ENCODE measurements at places on chromosomes 3 and 15. TPM values are rescaled to one million over a fixed set of nuclear protein-coding genes. Genes with fewer than 3 reads are reported as not detected.

- H3K36me3 ChIP-seq = peaks cover 2% of the 10 kb centered on the region
- no peaks in the 10 kb centered on the region for H3K4me1 ChIP-seq
- H3K4me3 ChIP-seq = no peak overlapping the region
- DNase-seq = no peak
- H3K27me3 ChIP-seq = no peaks in the 10 kb centered on the region
- no peak overlapping the region for H3K27ac ChIP-seq
These were observed 68.0 kb downstream of the FNDC3B start for GRCh38 chr3:172107403-172107802.

- H3K27me3 ChIP-seq = no peaks in the 10 kb centered on the region
- H3K27ac ChIP-seq = no peak overlapping the region
- DNase-seq = no peak
- no peak overlapping the region for H3K4me3 ChIP-seq
- no peaks in the 10 kb centered on the region for H3K4me1 ChIP-seq
- H3K36me3 ChIP-seq = peaks cover 5% of the 10 kb centered on the region
These were observed 6.5 kb downstream of the METTL6 start for GRCh38 chr3:15420871-15421270.

GRCh38 chr3:37700466-37701248 lies 161.0 kb upstream of the CTDSPL start:
- no peaks in the 10 kb centered on the region for H3K36me3 ChIP-seq
- H3K27ac ChIP-seq = no peak overlapping the region
- H3K4me3 ChIP-seq = no peak overlapping the region

DNA sequence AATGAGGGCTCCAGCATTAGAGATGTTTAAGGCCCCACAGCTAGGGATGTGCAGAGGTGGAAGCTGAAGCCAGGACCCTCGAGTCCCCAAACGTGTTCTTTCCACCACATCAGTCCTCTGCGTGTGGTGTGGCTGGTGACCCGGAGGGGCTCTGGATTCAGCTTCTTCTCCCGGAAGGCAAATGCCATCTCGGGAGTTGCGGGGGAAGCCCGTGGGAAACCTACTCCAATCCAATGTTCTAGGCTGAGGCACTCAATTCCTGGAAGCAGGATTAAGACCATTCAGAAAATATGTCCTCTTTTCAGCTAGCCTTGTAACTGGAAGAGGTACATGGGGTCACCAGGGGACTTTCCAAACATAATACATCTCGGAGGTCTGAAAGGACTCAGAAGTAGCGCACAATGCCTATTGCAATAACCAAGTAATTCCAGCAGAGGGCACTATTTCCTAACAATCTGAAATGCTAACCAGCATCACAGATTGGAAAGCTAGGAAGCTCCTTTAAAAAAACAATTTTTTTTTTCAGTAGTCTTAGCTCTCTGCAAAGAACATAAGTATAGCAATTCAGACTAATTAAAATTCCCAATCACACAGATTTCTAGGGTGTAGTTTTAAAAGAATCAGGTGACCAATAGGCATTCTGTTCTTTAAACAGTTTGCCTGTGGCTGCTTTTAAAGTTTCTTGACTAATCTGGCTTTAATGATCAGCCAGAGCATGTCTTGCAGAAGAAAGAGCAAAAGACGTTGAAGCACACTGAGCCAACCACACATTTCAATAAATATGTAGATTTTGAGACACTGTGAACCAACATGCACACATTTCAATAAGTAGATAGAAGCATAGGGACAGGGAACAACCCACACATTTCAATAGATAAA lies 36.1 kb downstream of the BNC1 start:
- H3K27ac ChIP-seq = no peak overlapping the region
- peak; percentile 37 for DNase-seq
- H3K4me1 ChIP-seq = no peaks in the 10 kb centered on the region
- no peaks in the 10 kb centered on the region for H3K36me3 ChIP-seq
- H3K27me3 ChIP-seq = no peaks in the 10 kb centered on the region

DNA sequence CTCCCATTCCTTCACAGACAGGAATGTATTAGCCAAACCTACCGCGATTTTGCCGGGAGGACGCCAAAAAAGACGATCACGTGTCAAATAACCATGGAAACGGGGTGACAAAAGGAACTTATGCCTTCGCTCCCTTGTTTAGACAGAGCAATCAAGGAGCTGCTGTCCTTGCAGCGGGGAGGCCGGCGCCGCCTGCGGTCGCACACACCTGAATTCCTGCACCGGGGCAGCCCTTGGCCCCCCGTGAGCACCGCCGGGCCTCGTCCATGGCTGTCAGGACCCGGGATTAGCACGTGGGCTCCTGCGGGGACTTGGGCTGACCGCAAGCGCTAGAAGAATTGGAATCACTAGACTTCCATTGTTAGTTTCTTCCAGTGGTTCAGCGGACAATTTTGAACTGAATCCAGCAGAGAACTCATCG lies 193.1 kb downstream of the SHQ1 start:
- H3K27me3 ChIP-seq = no peaks in the 10 kb centered on the region
- no peak overlapping the region for H3K27ac ChIP-seq
- DNase-seq = peak; percentile 45
- no peaks in the 10 kb centered on the region for H3K36me3 ChIP-seq

DNA sequence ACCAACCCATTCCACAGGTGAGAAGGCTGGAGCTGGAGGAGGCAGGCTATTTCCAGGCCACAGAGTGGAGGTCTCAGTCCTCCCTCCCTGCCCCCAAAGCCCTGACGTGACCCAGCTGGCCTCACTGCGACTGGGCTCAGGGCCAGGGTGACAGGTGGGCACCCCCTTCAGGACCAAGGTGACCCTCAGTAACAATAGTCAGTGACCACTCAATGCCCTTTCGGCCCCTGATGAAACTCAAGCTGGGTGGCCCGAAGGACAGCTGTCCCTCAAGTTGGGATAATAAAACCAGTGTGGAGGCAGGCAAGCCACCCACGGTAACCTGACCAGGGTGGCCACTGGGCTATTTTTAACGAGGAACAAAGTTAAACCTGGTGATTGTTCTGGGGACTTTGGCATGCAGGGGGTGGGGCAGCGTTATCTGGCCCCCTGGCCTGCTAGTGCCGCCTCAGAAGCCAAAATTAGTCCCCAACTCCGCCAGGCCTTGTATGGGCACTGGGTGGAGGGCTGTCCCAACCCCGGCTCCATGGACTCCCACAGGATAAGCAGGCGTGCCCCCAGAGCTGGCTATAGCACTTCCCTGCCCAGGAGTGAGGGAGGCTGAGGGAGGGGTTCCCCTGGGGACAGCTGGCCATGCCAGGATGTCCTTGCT lies 1.1 kb downstream of the TNNC1 start:
- no peak overlapping the region for H3K4me3 ChIP-seq
- H3K27ac ChIP-seq = no peak overlapping the region
- H3K4me1 ChIP-seq = peaks cover 22% of the 10 kb centered on the region
- DNase-seq = no peak
- no peaks in the 10 kb centered on the region for H3K27me3 ChIP-seq
- no peaks in the 10 kb centered on the region for H3K36me3 ChIP-seq

DNA sequence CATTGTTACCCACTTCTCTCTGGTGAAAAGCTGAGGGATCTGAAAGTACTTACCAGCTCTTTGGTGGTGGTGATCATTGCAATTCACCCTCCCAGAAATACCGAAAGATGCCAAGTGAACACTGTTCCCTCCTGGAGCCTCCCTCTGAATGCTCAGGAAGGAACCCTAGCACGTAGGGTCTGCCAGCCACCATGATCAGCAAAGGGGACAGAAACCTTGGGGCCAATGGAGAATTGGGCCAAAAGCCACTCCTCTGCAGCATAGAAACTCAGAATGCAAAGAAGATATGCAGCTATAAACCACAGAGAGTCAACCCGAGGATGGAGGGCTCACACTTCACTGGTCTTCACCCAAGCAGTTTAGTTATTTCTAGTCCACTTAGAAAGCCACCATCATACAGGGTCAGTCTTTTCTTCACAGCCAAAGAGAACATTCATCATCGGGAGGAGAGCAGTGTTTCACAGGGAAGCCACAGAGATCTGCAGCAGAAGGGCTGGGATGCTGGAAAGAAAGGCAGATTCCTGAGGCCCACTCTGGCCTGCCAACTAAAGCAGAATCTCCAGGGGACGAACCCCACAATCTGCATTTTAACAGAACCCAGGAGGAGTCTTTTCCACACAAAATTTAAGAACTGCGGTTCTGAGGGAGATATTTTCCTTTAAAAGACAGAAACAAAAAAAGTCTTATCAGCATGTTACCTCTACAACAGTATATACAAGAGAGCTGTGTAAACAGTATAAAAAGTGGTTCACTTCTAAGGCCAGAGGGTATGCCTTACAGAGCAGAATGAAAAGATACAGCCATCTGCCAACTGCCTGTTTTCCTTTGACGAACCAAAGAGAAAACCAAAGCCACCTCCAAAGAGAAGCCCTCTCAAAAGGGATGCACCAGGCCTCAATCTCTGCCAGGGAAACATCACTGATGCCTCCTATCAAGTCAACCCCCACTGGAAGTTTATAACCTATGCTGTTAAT lies 11.3 kb downstream of the TBC1D2B start:
- H3K4me3 ChIP-seq = no peak overlapping the region
- H3K27me3 ChIP-seq = no peaks in the 10 kb centered on the region
- peaks cover 47% of the 10 kb centered on the region for H3K4me1 ChIP-seq
- no peak for DNase-seq

- DNase-seq = no peak
- no peaks in the 10 kb centered on the region for H3K27me3 ChIP-seq
- no peaks in the 10 kb centered on the region for H3K36me3 ChIP-seq
- H3K4me3 ChIP-seq = no peak overlapping the region
These were observed 469.6 kb upstream of the DPPA4 start for GRCh38 chr3:109806929-109807328.

- H3K4me1 ChIP-seq = no peaks in the 10 kb centered on the region
- no peak overlapping the region for H3K27ac ChIP-seq
- H3K36me3 ChIP-seq = no peaks in the 10 kb centered on the region
- H3K4me3 ChIP-seq = no peak overlapping the region
These were observed 8.5 kb downstream of the CDCP1 start for GRCh38 chr3:45137656-45138181.

GRCh38 chr15:78950902-78951840 lies 6.3 kb upstream of the CTSH start:
- no peaks in the 10 kb centered on the region for H3K27me3 ChIP-seq
- H3K4me1 ChIP-seq = peaks cover 19% of the 10 kb centered on the region
- no peak overlapping the region for H3K4me3 ChIP-seq
- DNase-seq = peak; percentile 23

DNA sequence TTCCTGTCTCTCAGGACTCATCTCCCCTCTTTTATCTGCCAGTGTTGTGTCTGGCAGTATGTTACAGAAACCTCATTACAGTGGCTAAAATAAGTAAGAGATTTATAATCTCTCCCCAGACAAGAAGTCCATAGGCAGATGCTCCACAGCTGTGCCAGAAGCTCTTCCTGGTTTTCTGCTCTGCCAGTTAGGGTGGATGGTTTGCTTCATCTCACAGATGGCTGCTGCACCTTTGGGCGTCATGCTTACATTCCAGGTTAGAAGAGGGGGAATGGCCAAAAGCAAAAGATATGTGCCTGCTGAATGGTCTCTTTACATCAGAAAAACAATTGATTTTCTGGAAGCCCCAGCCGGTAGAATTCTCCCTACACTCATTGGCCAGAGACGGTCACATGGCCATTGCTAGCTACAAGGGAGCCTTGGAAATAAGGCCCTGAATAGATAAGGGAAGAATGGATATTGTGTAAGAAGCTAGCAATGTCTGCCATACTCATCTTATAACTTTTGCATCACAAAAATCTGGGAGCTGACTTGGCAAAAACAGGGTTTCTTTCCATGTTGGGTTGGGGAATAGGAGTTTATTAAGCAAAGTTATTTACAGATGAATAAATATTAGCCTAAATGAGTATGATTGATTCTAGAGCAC lies 91.1 kb downstream of the PDCD6IP start:
- no peaks in the 10 kb centered on the region for H3K4me1 ChIP-seq
- no peaks in the 10 kb centered on the region for H3K27me3 ChIP-seq
- H3K36me3 ChIP-seq = no peaks in the 10 kb centered on the region
- no peak for DNase-seq
- H3K4me3 ChIP-seq = no peak overlapping the region

DNA sequence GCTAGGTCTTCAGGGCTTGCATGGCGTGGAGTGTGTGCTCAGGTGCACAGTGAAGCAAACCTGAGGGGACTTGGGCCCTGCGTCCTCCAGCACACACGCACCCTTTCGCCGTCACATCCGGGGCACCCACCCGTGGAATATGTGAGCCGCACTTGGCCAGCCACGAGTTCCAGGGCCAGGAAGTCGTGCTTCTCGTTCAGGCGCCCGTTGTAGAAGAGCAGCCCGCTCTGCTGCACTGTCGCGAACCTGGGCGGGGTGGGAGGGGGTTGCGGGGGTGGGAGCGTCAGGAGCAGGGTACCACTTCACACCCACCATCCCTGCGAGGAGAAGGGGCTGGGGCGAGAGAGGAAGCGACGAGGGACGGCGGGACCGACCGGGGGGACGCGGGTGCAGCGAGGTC lies 7.1 kb downstream of the CELSR3 start:
- H3K27me3 ChIP-seq = no peaks in the 10 kb centered on the region
- H3K27ac ChIP-seq = no peak overlapping the region
- H3K36me3 ChIP-seq = no peaks in the 10 kb centered on the region
- peak; percentile 24 for DNase-seq
- peak overlapping the region; percentile 56 for H3K4me3 ChIP-seq

DNA sequence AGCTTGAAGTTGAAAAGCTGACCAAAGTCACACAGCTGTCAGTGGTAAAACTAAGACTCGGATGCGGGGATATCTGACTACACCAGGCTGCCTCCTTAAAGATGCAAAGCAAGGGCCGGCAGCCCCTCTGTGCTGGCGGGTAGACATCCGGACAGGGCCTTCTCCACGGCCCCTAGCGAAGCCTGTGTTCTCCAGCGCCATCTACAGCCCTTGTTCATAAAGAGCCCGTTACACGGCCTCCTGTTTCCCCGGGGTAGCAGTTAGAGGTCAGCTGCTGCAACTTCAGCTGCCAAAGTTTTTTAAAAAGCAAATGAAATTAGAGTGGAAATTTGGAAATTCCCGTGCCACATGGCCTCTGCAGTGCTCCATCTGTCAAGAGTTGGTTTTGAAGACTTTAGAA lies 383.0 kb downstream of the TBL1XR1 start:
- H3K36me3 ChIP-seq = no peaks in the 10 kb centered on the region
- H3K27me3 ChIP-seq = no peaks in the 10 kb centered on the region
- peak; percentile 85 for DNase-seq
- H3K27ac ChIP-seq = no peak overlapping the region

GRCh38 chr3:193842832-193843473 lies 249.9 kb downstream of the OPA1 start:
- H3K27ac ChIP-seq = peak overlapping the region; percentile 75
- peaks cover 31% of the 10 kb centered on the region for H3K4me1 ChIP-seq
- no peaks in the 10 kb centered on the region for H3K36me3 ChIP-seq
- no peak for DNase-seq

- DNase-seq = no peak
- no peak overlapping the region for H3K27ac ChIP-seq
- H3K4me1 ChIP-seq = no peaks in the 10 kb centered on the region
- no peak overlapping the region for H3K4me3 ChIP-seq
- H3K27me3 ChIP-seq = no peaks in the 10 kb centered on the region
These were observed 57.4 kb downstream of the OSTN start for GRCh38 chr3:191256405-191256804.

- no peak for DNase-seq
- no peak overlapping the region for H3K4me3 ChIP-seq
- H3K4me1 ChIP-seq = no peaks in the 10 kb centered on the region
- H3K36me3 ChIP-seq = peaks cover 2% of the 10 kb centered on the region
These were observed 32.4 kb downstream of the B3GALNT1 start for GRCh38 chr3:161072751-161073150.

The MNS1 gene
- 6.9 TPM for polyA plus RNA-seq

The C3orf49 gene
- not detected for polyA plus RNA-seq

The PRICKLE2 gene
- polyA plus RNA-seq = 3.5 TPM

The STIMATE gene
- 23.3 TPM for polyA plus RNA-seq

The IL17RB gene
- 87.4 TPM for polyA plus RNA-seq

The PLCH1 gene
- polyA plus RNA-seq = 1.6 TPM

The LRTM1 gene
- not detected for polyA plus RNA-seq

The IQCF2 gene
- not detected for polyA plus RNA-seq

The A4GNT gene
- not detected for polyA plus RNA-seq

The AMT gene
- polyA plus RNA-seq = 44.1 TPM

The SLC30A4 gene
- polyA plus RNA-seq = 3.1 TPM

The IMPG2 gene
- polyA plus RNA-seq = 0.15 TPM

The BCHE gene
- 2.8 TPM for polyA plus RNA-seq

The FBXW12 gene
- polyA plus RNA-seq = not detected

The ZKSCAN7 gene
- polyA plus RNA-seq = 2.2 TPM
